ENCODE measurements at places on chromosomes 3 and 15.

- no peak for DNase-seq
Observed at GRCh38 chr15:98221144-98221543, 260.6 kb downstream of the ARRDC4 start.

DNA sequence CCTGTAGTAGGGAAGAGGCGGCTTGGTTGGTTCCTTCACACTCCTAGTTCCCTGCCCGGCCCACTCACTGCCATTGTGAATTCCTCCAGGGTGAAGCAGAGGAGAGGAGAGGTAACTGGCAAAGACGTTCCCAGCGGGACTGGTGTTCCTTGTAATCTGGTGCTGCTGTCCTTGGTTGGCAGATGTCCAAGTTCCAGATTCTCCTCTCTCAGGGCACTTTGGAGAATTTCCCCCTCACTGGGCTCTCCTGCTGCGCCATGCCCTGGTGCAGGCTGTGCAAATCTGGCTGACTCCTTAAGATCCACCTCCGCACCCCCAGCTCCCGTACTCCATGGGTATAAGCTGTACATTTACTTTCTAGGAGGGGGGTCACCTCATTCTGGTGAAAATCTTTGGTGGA lies 37.3 kb downstream of the THSD4 start:
- DNase-seq: no peak

GRCh38 chr15:31660816-31661215 lies 334.2 kb downstream of the KLF13 start:
- DNase-seq: no peak

GRCh38 chr15:64928626-64929220 lies 17.0 kb downstream of the ANKDD1A start:
- DNase-seq: no peak

GRCh38 chr3:164486150-164486549 lies 592.1 kb downstream of the SI start:
- DNase-seq: no peak

DNA sequence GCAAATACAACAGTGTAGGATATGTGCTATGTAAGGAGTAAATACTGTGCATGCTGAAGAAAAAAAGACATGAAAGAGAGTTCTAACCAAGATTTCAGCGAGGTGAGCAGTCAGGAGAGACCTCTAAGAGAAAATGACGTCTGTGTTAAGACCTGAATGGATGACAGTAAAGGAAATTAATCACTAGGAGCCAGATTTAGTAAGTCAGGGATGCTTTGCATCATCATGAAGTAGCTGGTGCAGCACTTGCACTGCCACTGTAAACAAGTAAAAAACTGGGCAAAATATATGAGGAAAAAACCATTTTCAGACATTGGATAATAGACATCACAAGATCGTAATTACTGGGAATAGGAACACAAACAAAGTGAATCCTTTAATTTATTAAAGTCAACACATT lies 32.6 kb downstream of the RTP4 start:
- DNase-seq: no peak

GRCh38 chr3:183265157-183265642 lies 12.1 kb downstream of the B3GNT5 start:
- DNase-seq: no peak

- DNase-seq: no peak
Observed at GRCh38 chr3:189718215-189718614, 87.0 kb downstream of the TP63 start.

DNA sequence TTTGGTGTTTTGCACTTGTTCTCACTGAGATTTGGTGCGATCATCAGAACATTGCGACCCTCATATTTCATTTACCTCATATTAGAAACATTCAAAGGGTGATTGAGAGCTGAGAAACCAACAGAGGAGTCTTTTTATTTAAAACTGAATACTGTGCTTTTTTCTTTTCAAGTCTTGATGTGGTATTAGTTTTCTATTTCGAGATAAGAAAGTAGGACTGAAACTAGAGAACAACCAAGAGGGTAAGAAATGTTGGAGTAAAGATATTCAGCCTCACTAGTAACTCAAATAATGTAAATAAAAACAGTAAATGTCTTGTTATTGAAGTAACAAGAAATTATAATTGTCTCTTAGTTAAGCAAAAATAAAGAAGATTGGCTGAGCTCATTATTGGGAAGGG lies 26.5 kb downstream of the EFHB start:
- no peak for DNase-seq

- no peak for DNase-seq
Observed at GRCh38 chr3:152769523-152769922, 65.4 kb upstream of the P2RY1 start.

- no peak for DNase-seq
Observed at GRCh38 chr15:41622901-41623300, 37.3 kb upstream of the MGA start.

- DNase-seq: no peak
Observed at GRCh38 chr15:83837945-83838571, 184.1 kb downstream of the ADAMTSL3 start.

GRCh38 chr3:188053710-188054380 lies 100.1 kb upstream of the LPP start:
- DNase-seq: no peak

DNA sequence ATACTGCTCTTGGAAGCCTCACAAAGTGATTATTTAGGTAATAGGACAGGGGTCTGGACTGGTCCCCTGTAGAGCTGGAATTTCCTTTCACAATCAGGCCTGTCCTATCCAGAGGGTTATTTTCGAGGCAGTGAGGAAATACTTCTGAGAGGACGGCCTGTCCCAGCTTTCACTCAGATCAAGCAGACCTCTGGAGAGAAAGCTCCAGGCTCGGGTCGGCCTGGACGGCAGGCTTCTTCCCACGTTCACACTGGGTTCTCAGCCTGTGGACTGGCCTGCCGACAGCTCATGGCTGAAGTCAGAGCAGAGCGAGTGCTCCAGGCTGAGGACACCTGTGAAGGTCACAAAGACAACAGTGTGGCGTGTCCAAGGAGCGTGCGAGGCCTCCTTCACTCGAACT lies 405.3 kb downstream of the VPS13C start:
- no peak for DNase-seq

DNA sequence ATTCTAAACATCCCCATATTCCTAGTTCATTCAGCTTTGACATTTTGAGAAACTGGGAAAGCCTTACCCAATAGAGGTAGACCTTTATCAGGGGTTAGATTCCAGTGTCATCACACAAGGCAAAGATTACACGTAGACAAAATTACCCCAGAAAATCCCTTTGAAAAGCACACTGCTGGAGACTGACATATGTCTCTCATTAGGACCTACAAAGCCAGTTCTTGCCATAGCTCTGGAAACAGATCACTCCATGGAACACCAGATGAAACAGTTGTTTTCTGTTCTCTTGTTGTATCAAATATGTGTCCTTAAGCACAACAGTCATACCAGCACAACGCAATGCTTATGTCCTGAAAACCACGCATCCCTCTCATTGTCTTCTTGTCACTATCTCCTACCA lies 44.7 kb downstream of the RARB start:
- DNase-seq: no peak

GRCh38 chr3:188234132-188234531 lies 80.2 kb downstream of the LPP start:
- no peak for DNase-seq

- no peak for DNase-seq
Observed at GRCh38 chr15:39907216-39907615, 12.8 kb downstream of the GPR176 start.

- no peak for DNase-seq
Observed at GRCh38 chr15:86284635-86285034, 205.0 kb downstream of the AGBL1 start.

DNA sequence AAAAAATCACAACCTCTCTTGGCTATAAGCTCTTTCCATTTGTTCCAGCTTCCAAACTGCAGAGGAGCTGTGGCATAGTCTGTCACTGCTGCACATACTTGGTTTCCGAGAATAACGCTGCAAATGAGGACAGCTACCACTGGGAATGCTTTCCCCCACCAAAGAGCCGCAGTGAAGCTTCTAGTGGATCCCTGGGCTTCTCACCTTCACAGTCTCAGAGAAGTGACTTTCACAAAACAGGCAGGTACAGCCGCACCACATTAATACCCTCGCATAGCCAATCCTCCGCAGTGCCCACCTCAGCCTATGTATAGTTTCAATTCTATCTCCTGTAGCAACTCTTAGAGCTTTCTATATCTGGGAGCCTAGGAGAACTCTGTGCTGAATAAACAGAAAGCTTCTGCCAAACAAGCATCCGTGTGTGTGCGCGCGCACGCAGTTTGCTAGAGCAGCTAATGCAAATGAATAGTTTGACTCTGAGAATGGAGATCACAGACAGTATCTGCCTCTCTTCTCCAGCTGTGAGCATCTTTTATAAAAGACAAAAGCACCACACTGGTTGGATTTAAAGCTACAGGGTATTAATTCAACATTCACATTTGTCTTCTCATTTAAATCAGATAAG lies 81.9 kb upstream of the PLXND1 start:
- DNase-seq: no peak

DNA sequence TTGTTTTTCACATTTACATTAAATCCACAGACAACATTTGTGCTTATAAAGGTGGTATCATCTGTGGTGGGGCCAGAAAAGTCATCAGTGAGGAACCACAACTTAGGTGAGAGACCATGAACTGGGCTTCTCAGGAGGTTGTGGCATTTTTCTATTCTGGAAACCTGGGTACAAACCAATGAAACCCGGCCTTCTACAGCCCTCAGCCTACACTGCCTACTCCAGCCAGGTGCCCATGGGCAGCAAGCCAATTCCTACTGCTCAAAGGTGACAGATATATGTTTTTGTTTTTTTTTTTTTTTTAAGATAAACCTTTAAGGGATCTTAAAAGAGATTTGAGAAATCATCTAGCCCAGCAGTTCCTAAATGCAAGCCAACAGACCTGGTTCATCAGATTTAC lies 20.3 kb downstream of the SPG21 start:
- no peak for DNase-seq

DNA sequence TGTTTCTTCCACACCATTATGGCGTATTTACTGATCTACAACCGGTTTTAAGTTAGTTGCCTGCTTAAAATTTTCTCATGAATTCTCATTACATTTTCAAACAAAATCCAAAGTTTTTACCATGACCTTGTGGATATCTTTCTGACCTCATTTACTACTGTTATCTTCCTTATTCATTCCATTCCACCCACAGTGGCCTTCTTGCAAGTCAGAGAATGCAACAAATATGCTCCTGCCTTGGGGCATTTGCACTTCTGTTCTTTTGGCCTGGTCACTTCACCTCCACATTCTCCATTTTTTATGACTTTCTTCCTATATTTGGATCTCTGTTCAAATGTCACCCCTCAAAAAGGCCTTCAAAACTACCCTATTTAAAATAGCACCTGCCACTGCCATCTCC lies 8.8 kb upstream of the SLC15A2 start:
- no peak for DNase-seq

GRCh38 chr15:25176991-25177954 lies 222.5 kb downstream of the SNRPN start:
- DNase-seq: no peak

DNA sequence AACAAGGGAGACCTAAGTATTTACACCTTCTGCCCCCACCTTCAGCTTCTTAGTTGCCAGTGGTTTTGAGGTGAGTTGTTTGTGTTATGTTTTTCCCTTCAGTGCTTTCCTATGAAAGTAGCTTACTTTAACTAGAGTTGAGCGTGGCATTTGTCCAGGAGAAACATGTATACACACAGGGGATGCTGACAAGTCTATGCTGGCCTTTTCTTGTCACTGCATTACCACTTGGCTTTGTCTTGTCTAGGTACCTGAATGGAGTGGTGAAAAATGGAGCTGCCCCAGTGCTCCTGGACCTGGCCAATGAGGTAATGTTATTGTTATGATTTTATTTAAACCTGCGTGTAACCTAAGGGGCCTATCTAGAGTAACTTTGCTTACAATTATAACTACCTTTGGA lies 74.4 kb downstream of the CDIN1 start:
- no peak for DNase-seq
